ENCODE measurements at places on chromosomes 7 and 10.

GRCh38 chr10:75002967-75003594 is 108.4 kb upstream of the SAMD8 start:
- no peak for DNase-seq

DNA sequence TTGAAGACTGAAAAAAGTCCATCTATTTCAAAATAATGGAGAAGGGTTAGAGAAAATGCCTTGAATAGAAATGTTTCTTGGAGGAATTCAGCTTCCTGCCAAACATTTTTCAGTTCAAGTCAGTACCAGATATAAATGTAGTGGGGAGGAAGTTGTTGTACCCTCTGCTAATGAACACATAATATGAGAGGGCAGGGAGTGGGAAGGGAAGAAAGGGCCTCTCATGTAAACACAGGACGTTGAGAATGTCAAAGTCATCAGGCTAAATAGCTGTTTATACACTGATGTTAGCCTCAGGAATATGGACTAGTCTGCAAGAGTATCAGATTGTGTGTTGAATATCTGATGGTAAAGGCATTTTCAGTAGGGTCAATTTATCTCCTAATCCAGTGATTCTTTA is 37.0 kb downstream of the GPR37 start:
- DNase-seq, result no peak

- DNase-seq, result no peak
These were observed 12.4 kb upstream of the PRLHR start for GRCh38 chr10:118607768-118608354.

- no peak for DNase-seq
These were observed 38.8 kb downstream of the FGFR2 start for GRCh38 chr10:121559326-121560026.

DNA sequence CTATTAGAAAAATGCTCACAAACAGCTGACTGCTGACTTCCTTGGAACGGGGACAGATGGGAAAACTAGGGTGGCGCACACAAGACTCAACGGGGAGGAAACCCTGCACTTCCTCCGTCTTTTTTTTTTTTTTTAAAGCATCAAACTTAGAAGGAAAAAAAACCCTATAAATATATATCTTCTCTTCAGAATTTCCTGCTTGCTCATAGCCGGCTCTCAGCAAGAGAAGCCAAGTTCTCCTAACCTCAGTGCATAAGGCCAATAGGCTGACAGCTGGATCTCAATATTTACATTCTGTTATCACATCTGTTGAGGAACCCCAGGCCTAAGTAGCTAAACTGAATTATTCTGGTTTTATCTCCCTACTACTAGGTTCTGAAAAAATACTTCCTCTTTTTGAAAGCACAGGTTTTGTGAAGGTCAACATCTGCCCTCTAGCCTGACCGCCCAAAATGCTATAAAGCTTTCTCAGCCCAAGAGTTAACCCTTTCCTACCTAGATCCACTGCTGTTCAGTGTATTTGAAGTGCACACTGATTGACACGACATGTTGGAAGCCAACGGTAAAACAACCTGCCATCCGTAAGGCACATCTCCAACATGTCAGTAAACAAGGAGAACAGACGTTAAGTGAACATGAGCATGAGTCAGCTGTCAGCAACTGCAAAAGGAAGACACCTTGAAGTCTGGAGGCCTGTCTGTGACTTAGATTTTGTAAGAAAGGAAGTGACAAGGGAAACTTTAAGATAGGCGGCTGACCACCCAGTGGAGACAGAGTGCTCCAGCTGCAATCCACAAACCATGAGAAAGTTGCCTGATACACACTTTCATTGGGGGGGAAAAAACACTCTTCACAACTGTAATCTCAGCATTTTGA is 83.8 kb downstream of the EBLN1 start:
- no peak for DNase-seq

- no peak for DNase-seq
These were observed 15.8 kb downstream of the MACC1 start for GRCh38 chr7:20201380-20201779.

- no peak for DNase-seq
These were observed 520 bp downstream of the MOSPD3 start for GRCh38 chr7:100612730-100613390.

DNA sequence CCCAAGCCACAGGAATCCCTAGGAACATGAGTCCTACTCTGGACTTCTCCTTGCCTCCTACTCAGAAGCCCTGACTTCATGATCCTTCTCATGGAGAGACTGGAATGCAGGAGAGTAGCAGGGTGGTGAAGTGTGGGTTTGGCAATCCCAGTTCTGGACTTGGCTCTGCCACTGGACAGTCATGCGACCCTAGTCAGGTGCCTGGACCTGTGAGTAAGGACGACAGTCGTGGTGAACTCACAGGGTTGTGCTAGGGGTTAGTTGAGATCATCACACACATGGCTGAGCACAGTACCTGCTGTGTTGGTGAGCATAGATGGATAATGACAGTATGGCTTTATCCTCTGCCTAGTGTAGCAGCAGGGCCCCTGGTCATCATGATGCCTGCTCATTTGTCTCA is 117.9 kb downstream of the LRRC18 start:
- DNase-seq, result no peak

Data from cortex of kidney (tissue), 1 donor.